ENCODE measurements at places on chromosomes 2 and 18.

DNA sequence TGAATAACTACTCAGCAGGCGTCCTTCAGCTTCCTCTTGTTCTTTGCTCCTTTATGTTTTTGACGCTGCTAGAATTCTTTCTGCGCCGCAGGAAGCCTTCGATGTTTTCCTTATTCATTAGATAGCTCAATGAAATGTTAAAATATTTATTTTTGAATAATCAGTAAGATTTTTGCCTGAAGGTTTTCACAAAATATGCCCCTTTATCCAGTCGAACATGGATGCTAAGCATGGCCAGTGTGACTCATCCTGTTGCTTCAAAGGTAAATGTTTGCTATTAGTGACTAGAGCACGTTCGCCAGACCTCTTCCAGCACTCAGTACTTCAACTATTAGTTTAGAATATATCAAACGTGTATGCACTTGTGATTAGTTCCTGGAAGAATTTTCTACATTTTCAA, 7.6 kb upstream of the MEIS1 start:
- DNase-seq: no peak

GRCh38 chr18:44742718-44743311, 62.1 kb downstream of the SETBP1 start:
- no peak for DNase-seq

- DNase-seq: no peak
These were observed 70.0 kb downstream of the FIGN start for GRCh38 chr2:163665817-163666216.

DNA sequence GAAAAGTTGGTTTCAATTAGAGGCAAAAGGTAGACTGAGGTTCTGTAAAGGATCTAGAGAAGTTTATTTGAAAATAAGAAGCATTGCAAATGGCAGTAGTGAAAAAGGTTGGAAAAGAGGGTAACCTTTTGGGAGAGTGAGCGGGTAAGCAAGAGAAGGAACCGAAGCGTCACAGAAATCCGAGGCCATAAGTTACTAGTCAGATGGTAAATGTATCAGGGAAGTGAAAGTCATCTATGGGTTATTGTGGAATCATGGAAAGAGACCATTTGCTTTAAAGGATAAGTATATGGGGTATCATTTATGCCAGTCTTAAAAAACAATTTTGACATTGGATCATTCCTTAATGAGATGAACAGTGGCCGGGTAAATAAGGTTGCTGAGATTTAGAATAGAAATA, 30.5 kb downstream of the EML4 start:
- DNase-seq: no peak

All from hippocampal formation (tissue), 2 donors.